Hindlimb muscle (tissue), 1 donor: ENCODE measurements at places on chromosomes 7 and 10.

GRCh38 chr10:123496996-123497660 lies 169.0 kb upstream of the GPR26 start:
- no peak for DNase-seq

- peak; percentile 8 for DNase-seq
Measured at GRCh38 chr10:111705021-111705420, 478.5 kb downstream of the GPAM start.

- no peak for DNase-seq
Measured at GRCh38 chr10:119340893-119341458, 133.6 kb downstream of the GRK5 start.

DNA sequence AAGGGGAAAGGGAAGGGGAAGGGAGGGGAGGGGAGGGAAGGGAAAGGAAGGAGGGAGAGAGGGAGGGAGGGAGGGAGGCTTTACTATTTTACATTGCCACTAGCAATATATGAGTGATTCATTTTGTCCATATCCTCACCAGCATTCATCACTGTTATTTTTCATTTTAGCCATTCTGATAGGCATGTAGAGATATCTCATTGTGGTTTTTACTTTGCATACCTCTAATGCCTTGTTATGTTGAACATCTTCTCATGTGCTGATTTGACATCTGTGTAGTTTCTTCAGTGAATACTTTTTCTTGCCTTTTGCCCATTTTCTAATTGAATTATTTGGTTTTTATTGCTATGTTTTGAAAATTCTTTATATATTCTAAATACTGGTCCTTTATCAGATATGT lies 52.7 kb downstream of the GCC1 start:
- no peak for DNase-seq

DNA sequence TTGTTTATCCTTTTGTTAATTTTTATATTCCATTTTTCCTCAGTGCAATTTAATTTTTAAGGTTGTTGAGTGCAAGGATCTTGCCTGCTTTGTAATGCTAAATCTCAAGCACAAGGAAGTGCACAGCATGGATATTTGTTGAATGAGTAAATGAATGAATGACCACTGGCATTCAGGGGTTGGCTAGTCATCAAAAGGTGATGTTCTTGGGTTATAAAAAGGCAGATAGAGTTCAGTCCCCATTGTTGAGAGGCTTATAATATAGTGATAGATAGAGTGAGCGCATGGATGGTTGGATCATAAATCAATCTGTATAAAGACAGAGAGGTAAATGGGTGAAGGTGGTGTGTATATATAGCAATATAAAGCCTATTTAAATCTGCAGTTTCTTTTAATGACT lies 193.2 kb upstream of the KLF6 start:
- no peak for DNase-seq

DNA sequence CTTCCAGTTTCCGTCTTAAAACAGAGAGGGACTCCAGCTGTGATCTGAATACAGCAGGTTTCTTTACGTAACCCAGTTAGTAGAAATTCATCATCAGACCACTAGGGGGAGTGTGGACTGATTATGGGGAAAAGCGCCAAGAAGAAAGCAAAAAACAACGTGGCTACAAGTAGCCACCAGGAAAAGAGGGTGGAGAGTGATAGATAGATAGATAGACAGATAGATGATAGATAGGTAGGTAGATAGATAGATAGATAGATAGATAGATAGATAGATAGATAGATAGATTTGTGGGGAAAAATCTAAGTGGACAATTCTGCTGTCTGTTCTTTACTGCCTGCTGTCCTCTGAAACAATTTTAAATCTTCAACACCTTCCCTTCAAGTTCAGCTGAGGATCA lies 12.7 kb upstream of the AKR1B10 start:
- peak; percentile 57 for DNase-seq

DNA sequence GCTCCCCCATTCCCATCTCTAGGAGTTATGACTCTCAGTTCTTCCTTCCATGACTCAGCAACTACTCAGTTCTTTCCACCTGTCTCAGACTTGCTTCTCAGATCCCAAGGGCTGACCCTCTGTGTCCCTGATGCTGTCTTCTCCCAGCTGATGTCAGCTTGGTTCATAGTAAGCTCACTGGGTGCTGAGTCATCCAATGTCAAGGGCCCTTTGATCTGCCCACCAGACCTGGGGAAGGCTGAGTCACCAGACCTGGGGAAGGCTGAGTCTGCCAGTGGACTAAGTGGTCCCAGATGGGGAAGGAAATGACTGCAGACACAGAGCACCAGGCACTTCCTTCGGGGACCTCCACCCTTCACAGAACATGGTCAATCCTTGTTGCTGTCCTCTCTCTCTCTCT lies 76.1 kb upstream of the ZEB1 start:
- no peak for DNase-seq

- DNase-seq: no peak
Measured at GRCh38 chr10:4532467-4532866, 293.5 kb upstream of the AKR1E2 start.

- DNase-seq: no peak
Measured at GRCh38 chr10:60123172-60123571, 216.8 kb upstream of the CCDC6 start.

GRCh38 chr7:112556633-112557032 lies 75.8 kb downstream of the LSMEM1 start:
- DNase-seq: no peak

- DNase-seq: no peak
Measured at GRCh38 chr10:130758529-130758928, 553.0 kb downstream of the TCERG1L start.

- DNase-seq: no peak
Measured at GRCh38 chr10:71969929-71970328, 5.7 kb downstream of the CHST3 start.

GRCh38 chr10:3926258-3926657 lies 141.2 kb upstream of the KLF6 start:
- no peak for DNase-seq

- peak; percentile 11 for DNase-seq
Measured at GRCh38 chr7:52197221-52197620, 838.2 kb upstream of the POM121L12 start.

- DNase-seq: no peak
Measured at GRCh38 chr10:54234832-54235231, 566.2 kb downstream of the PCDH15 start.

DNA sequence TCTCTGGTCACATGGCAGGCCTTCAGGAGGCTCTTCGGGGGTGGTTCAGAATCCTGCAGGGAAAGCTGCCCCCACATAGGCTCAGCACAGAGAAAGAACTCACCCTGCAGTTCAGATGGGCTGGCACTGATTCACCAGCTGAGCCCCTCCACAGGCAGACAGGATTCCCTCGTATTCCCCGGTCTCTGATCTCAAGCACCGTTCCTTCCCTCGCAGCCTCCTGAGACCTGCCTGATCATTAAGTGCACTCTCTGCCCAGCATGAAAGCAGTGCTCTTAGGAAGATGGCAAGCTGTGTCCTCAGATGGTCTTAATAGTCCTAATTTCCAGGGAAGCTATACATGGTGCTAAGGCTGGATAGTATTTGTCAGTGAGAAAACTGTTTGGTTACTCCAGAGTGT lies 78.2 kb upstream of the NPS start:
- no peak for DNase-seq

- no peak for DNase-seq
Measured at GRCh38 chr10:33858326-33858725, 523.9 kb upstream of the NRP1 start.

- DNase-seq: no peak
Measured at GRCh38 chr7:72805526-72806494, 22.2 kb downstream of the TYW1B start.

DNA sequence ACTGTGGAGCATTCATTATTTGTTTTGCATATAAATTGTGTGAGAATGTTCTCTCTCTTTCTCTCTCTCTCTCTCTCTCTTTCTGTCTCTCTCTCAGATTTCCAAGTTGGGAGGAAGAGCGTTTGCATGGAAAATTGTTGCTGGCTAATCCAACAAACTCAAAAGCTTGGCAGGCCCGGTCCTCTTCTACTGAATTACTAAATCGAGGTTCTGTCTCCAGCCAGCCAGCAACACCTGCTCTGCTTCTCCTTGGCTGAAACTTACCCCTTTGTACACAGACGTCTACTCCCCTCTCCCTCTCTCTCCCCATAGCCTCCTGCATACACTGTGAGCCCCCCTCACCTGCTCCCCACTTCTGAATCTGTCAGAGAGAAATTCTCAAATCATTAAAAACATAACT lies 996.4 kb upstream of the AUTS2 start:
- peak; percentile 69 for DNase-seq

GRCh38 chr10:17474595-17475323 lies 20.4 kb upstream of the ST8SIA6 start:
- no peak for DNase-seq

GRCh38 chr7:105940109-105940508 lies 23.0 kb upstream of the CDHR3 start:
- no peak for DNase-seq

DNA sequence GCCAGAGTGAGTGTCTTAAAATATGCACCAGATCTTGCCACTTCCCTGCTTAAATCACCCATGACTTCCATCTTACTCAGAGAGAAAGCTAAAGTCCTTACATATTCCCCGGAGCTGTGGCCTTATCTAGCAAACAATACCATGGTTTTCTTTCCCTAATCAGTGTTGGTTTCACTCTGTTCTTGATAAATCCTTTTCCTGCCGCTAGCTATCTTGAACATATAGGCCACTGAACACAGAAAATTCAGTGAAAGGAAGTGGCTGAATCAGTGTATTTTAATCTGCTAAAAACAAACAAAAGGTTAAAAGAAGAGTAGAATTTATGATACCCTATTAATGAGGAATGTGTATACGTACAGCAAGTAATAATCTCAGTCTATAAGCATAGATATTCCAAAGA lies 42.0 kb upstream of the JAZF1 start:
- DNase-seq: no peak

- no peak for DNase-seq
Measured at GRCh38 chr10:77159538-77160110, 478.0 kb downstream of the KCNMA1 start.

DNA sequence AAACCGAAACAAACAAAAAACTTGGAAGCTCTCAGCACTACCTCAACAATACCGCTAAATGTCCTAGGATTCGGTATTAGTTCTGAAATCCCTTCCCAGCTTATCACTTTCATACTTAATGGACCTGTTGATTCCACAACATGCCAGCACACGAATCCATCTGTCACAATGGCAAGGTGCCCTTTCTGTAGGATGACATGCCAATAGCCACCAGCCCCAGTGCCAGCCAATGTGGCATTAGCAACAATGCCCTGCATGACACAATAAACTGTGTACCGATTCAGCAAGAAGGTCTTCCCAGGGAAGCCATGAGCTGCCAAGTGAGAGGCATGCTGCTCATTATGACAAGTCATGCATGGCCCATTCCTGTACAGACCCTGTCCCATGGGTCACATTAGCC lies 35.6 kb upstream of the CHCHD3 start:
- no peak for DNase-seq

DNA sequence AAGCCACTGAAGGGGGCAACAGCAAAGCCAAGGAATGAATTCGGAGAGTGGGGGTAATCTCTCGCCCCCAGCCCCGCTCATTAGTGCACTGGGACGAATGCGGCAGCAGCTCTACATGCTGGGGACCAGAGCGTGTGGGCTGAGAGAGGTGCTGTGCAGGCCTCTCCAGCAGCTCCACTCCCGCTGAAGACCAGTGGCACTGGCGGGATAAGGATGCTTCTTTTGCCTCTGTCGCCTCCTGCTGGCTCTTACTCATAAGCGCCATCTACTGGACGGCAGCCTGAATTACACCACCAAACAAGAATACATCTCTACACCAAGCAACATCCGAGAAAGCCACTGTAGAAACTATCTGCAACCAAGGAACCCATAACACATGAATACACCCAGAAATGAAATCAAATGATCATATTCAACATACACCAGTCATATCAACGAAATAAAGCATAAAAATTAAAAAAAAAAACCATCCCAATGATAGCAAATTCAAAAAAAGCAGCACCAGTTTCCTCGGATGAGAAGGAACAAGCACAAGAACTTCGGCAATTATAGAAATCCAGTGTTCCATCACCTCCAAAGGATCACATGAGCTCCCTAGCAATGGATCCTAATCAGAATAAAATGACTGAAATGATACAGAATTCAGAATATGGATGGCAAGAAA lies 79.0 kb upstream of the TMEM168 start:
- DNase-seq: no peak

GRCh38 chr10:92479547-92479946 lies 94.3 kb downstream of the IDE start:
- DNase-seq: no peak

GRCh38 chr7:46145412-46145811 lies 224.3 kb upstream of the IGFBP3 start:
- DNase-seq: peak; percentile 29

- no peak for DNase-seq
Measured at GRCh38 chr7:127715901-127716300, 63.9 kb downstream of the SND1 start.

DNA sequence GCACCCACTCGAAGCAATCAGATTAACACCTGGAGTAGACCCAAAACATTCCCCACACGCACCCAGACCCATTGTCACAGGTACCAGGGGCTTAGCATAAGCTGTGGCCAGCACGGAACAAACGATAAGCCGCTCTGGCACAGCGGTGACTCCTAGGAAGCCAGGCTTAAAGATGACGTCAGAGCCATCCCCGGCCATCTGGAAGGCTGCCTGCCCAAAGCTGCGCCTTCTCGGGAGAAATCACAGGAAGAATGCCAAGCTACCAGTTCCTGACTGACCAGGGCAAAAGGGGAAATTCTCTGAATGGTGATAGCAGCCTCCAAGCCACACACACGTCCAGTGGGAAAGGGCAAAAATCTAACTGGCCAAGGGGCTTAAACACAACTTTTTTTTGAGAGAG lies 13.0 kb upstream of the WIPI2 start:
- peak; percentile 22 for DNase-seq

DNA sequence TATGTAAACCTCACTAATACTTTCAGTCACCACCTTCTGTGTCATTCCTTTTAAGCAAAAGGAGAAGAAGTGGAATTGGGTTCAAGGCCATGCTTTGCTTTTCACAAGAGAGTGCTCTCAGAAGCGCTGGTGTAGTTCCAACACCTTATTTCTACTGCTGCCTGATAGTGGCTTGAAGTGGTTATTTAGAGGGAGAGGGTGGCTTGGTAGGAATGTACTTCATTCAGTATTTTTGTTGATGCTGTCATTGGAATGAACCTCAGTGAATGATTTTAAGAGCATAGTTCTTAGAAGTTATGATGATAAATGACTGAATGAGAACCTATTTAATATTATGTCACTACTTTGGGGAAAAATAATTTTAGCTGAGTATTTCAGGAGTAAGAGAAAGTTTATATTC lies 396.7 kb downstream of the EXOC4 start:
- no peak for DNase-seq

DNA sequence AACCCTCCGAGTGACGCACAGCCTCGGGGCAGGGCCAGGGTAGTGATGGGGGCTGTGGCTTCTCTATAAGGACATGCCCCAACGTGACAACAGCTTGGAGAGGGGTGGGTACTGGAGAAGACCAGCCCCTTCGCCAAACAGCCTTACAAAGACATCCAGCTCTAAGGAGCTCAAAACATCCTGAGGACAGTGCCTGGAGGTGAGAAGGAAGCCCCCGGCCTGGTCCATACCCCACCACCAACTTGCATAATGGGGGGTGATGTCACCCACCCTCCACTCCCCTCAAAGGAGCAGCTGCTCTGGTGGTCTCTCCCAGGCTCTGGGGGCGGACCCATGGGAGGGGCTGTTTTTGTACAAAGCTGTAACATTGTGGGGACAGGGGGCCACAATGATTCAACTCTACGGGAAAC lies 15.1 kb downstream of the PRSS2 start:
- DNase-seq: no peak

GRCh38 chr10:67783606-67784294 lies 54.2 kb downstream of the DNAJC12 start:
- no peak for DNase-seq
